ENCODE measurements at places on chromosomes 2 and 18.

- no peak for DNase-seq
These were observed 9.0 kb downstream of the DCDC2C start for GRCh38 chr2:3712424-3712823.

DNA sequence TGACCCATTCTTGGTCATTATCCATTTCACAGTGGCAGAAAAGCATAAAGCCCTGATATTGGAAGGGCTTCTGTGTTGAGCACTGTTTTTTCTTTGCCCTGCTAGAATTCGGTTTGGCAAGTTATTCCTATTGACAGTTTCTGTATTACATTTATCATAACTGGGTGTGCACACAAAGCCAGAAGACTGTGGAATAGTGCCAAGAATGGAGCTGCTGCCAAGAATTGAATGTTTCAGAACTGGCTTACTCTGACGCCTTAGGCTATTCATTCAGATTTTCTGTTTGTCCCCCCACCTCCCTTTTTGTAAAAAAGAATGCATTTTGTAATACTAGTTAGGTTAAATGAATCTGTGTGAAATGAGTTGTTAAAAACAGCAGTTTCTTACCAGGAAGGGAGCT lies 12.7 kb downstream of the KDM3A start:
- peak; percentile 89 for DNase-seq

- no peak for DNase-seq
These were observed 81.9 kb downstream of the MOGAT1 start for GRCh38 chr2:222753251-222753824.

DNA sequence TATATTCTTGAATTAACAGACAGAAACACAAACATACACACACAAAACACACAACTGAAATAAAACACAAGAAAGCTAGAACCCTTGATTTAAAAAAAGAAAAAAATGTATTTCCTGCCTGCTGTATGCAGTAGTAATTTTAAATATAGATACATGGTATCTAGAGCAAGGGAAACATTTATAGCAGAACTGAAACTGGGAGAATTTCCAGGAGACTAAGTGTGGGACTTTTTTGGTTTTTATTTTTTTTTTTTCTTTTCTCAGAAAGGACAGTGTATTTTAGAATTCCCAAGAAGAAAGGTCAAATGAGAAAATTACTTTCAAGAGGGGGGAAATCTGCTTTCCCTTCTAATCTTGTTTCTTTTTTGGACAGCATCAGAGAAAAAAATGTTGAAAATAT lies 558.9 kb upstream of the PKDCC start:
- no peak for DNase-seq

GRCh38 chr2:16645775-16646559 lies 19.7 kb downstream of the CYRIA start:
- DNase-seq: no peak

GRCh38 chr2:86769838-86770237 lies 20.9 kb downstream of the CD8A start:
- no peak for DNase-seq

- no peak for DNase-seq
These were observed 45.5 kb upstream of the TNFRSF11A start for GRCh38 chr18:62279561-62279960.

GRCh38 chr2:98078701-98079100 lies 8.3 kb upstream of the VWA3B start:
- no peak for DNase-seq

DNA sequence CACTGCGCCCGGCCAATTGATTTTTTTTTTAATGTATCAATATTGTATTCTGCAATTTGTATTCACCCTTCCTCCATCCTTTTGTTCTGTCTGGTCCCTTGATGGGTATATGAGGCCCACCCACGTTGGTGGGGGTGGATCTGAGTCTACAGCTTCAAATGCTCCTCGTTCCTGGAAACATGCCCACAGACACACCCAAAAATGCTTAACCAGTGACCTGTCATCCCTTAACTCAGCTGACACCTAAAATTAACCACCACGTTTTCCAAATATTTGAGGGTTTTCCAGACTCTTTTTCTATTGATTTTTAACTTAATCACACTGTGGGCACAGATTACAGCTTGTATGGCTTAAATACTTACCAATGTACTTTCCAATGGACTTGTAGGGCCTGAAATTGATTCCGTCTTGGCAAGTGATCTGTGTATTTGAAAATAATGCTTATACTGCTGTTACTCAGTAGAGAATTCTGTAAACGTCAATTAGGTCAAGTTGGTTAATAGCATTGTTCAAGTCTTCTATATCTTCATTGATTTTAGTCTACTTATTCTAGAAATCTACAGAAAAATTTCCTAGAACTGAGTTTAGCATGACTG lies 34.4 kb upstream of the CYP27C1 start:
- no peak for DNase-seq

GRCh38 chr2:237872178-237872887 lies 12.9 kb downstream of the RAMP1 start:
- no peak for DNase-seq

DNA sequence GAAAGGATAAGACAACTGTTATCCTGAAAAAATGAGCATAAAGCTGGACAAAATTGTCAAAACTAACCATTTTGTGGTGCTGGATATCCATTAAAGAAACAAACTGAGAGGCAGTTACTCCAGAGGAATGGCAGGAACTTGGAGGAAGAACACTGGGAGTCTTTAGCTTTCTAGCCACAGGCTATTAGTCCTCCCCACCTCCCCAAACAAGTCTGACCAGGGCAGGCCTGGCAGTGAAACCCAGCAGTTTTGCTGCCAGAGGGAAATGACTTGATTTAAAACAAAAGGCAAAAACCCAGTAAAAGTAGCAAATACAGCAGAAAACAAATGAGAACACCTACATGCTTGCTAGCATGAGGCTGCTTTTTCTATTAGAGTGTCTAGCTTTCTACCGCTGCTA lies 34.9 kb downstream of the OSBPL1A start:
- DNase-seq: no peak

DNA sequence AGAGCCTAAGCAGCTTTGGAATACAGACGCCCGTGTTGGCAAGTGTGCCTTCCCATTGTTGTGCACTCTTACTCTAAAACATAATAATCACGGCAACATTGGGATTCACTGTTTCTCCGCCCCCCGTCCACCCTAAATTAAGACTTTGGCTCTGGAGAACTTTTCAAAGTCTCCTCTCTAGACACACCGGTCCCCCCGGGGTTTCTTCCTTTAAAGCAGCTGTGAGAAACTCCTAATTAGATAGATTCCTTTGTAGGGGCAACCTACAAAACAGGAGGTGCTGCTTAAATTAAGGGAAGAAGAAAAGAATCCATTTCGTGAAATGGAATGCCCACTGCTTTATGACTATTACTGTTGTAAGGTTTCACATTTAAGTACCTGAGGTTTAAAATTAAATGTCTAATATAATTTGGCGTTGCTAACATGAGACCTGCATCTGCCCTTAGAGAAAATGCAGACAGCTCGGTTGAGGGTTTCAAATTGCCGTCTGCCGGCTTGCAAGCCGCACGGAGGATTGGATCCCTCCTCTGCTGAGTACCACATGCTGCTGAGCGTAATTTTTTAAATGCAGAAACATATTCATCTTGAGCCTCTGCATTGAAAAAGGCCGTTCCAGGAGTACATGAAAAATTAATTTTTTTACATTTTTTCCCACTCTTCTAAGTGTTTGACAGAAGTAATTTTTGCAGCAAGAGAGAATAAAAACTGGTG lies 233.3 kb downstream of the GBX2 start:
- no peak for DNase-seq

GRCh38 chr2:46171411-46171953 lies 125.7 kb upstream of the EPAS1 start:
- DNase-seq: peak; percentile 95

- no peak for DNase-seq
These were observed 15.2 kb downstream of the PDCD1 start for GRCh38 chr2:241843321-241844065.

- no peak for DNase-seq
These were observed 79.4 kb upstream of the AGAP1 start for GRCh38 chr2:235414422-235414821.

DNA sequence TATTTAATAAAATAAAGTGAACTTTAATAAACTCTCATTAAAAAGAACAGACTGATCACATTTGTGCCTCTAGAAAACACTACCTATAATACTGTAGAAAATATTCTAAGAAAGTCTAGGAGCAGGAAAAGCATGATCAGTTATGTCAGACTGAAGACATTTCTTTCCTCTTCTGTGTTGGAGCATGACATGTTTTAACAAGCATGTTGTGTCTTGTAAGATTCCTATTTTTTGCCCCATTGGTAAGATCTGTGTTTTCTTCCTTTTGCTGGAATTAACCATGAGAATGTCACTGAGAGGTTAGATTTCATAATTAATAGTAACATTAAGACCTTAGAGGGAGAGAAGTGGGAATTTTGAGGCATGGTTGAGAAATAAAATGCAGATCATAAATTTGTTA lies 27.7 kb downstream of the LAMA3 start:
- DNase-seq: no peak

DNA sequence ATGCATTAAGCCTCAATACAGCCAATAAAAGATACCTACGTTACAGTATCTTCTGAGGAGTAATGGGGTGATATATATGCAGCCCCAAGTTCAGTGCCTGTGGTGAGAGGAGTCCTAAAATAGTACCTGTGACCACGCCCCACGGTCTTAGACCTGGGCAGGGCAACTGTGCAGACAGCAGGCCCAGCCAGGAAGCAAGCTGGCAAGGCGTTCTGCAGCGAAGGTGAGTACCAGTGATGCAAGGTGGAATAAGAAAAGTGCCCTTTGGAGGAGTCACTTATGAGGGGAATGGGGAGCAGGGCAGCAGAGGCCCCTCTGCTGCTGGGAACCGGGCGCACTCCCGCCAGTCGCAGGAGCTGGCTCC lies 12.7 kb upstream of the MAP3K2 start:
- no peak for DNase-seq

GRCh38 chr2:144078802-144079724 lies 440.9 kb downstream of the ZEB2 start:
- no peak for DNase-seq

DNA sequence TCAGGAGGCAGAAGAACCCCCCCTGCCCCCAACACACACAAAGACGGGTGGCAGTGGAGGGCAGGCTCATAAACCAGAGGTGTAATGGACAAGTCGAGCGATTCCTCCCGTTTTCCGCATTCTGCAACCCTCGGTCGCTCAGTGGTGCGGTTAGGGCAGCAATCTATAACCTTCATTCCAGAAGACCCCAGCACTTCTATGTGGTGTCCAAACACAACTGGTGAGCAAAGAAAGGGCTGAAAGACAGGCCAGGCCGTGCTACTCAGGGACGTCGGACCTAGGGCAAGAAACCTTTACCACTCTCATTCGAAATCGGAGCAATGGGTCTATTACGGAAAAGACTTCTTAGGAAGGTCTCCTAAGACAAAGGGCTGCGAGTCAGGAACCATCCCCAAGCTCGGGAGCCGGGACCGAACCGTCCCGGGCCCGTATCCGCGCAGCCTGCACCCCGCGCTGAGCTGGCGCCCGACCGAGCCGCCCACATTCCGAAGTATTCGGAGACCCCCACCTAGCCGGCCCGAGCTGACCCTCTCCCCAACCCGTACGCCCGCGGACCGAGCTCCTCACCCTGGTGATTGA lies 568 bp downstream of the ARL5A start:
- DNase-seq: no peak

GRCh38 chr2:104746299-104746698 lies 107.6 kb upstream of the POU3F3 start:
- DNase-seq: no peak

- DNase-seq: no peak
These were observed 1.7 kb downstream of the ACVR2A start for GRCh38 chr2:147846412-147847081.

DNA sequence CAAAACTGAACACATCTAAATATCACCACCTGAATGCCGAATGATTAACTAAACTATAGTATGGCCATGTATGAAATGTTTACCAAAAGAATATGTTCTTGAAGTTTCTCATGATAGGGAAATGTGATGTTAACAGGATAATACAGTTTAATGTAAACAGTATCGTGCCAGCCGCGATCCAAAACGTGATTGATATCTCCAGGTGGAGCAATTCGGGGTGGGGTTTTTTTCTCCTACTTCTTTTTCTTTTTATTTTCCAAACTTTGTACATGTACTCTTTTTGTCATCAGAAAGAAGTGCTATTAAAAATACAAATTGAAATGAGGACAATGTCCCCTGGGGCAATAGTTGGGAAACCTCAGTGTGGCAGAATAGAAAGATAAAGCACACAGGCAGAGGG lies 4.0 kb upstream of the BIN1 start:
- no peak for DNase-seq

DNA sequence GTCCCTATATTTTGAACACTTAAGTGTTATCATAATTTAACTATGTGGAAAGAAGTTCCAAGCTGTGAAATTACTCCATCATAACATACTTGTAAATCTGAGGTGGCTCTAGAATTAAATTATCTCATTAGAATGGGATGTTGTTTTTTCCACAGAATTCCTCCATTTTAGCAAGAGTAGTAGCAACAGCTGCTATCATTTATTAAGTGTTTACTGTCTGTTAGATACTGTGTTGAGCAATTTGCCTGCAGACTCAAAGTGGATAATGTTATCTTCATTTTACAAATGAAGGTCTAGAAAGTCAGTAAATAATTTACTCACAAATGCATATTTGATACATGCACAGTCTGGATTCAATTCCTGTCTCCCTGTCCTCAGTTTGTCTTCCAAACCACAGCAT lies 504.8 kb upstream of the NRP2 start:
- DNase-seq: peak; percentile 8

DNA sequence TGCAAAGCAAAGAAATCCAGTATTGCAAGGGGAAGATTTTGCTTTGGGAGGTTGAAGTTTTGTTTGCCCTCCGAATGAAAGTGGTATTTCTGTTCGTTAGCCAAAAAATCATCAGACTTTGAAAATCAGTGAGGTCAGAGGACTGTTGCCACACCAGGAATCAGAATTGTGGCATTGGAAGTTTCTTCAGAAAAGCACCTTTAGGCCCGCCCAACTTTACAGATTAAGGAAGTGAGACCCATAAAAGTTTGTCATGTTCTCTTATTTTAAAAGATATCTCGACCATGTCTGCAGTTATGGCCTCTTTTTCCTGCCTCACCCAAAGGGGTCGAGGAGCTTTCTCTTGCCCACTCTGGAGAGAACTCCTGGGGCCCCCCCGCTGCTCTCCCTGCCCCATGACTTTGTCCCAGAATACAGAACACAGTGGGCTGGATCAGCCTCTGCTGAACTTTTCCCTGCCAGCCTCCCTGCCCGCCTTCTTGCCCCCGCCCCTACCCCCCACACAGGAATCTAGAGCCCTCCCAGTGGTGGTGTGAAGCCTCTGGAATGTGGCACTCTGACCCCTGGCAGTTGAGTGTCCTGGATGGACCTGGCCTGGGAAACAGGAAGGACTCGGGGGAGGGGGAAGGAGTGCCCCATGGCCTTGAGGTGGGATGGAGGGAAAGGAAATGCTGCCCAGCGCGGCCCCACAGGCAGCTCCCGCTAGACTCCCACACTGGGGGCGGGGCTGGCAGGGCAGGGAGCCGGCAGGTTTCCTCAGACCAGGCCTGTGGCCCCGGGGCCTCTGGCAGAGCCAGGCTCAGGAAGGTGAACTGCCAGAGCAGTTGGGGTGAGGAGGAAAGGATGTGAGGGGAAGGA lies 25.3 kb downstream of the CRIM1 start:
- DNase-seq: peak; percentile 39

- DNase-seq: no peak
These were observed 134.9 kb upstream of the NDUFV2 start for GRCh38 chr18:8967573-8967972.

- no peak for DNase-seq
These were observed 27.8 kb downstream of the CACNB4 start for GRCh38 chr2:152071092-152071491.

Measured in foreskin fibroblast (primary cell).